Neuronal stem cell (in vitro differentiated cells): ENCODE measurements at places on chromosomes 7 and 10.

GRCh38 chr10:63125459-63125858 is 7.7 kb upstream of the NRBF2 start:
- DNase-seq = no peak

GRCh38 chr10:24907956-24908355 is 44.5 kb downstream of the PRTFDC1 start:
- no peak for DNase-seq

DNA sequence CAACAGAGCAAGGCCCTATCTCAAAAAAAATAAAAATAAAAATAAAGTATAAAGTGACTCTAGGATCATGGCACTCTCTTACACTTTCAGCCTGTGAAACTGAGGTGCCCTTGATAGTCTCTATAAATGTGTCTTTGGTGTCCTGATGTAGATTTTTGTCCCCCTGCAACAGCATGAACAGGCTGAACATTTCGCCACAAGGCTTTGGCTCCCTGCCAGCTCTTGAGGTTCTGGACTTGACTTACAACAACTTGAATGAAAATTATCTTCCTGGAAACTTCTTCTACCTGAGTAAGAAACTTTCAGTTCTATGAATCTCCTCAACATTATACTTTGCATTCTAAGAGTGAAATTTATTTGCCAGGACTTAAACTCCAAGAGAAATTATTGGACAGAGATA is 48.1 kb upstream of the BMS1 start:
- no peak for DNase-seq

DNA sequence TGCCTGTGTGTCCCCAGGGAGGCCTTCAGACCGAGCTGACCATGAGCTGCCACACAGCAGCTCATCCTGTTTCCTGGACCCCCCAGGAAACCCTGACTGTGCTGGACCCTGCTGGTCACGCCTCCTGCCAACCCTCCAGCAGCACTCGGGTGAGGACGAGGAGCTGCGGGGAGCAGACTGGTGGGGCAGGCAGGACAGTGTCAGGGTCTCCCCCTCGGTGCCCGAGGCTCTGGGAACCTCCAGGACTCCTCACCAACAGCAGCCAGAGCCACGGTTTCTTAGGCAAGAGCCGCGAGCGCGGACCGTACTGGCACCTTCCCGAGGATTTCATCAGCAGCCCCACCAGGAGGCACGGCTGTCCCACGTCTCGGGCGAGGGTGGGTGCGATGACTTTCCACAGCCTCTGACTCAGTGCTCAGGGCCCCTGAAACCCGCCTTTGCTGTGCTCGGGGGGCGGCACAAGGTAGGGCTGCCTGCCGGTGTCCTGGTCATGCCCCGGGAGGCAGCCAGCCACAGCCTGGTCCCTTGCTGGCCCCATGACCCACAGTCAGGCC is 186.9 kb downstream of the ELFN1 start:
- no peak for DNase-seq

- no peak for DNase-seq
Observed at GRCh38 chr7:108311446-108312168, 144.6 kb downstream of the NRCAM start.

DNA sequence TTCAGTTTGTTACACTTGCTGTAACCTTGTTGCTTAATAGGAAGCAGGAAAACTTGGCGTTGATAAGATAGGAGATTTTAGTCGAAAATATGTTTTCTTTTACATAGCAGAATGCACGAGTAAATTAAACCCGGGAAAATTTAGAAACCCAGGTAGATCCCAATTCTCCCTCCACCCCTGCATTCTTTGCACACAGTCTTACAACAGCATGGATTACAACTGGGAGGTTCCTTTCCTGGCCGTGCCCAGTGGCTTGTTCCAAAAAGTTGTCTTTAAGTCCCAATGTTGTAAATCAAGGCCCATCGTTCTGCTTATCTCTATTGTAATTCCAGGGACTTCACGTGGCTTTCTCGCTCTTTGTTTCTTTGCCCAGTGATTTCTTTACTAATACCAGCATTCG is 1.1 kb upstream of the DPY19L1 start:
- DNase-seq = no peak
